ENCODE measurements at places on chromosomes 4 and X.

DNA sequence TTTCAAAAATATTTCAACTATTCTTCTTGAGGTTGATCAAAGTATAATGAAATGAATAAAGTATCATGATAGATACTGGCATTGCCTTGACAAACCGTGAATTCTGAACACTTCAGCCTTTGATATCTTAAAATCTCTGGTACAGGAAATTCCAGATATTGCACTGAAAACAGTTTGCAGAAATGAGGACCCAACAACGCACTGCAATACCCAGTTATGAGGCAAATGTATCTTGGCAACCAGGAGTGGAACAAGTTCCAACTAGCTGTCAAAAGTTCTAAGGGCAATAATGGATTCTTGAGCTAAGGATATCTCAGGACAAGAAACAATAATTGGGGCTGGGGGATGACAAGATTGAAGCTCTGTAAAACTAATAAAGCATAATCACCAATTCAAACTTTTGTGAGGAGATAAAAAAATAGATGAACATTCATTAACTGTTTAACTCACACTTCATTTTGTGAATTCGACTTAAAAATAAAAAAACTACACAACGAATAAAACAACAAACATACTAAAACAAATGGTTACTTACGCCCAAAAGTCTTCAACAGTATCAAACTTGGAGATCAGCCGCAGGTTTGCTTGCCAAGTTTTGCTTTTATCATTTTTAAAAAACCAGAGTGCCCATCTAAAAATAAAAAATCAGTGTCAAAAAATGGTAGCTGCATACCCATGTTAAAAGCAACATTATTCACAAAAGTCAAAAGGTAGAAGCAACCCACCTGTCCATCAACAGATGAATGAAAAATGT lies 38.1 kb downstream of the EIF4E start:
- DNase-seq = no peak

DNA sequence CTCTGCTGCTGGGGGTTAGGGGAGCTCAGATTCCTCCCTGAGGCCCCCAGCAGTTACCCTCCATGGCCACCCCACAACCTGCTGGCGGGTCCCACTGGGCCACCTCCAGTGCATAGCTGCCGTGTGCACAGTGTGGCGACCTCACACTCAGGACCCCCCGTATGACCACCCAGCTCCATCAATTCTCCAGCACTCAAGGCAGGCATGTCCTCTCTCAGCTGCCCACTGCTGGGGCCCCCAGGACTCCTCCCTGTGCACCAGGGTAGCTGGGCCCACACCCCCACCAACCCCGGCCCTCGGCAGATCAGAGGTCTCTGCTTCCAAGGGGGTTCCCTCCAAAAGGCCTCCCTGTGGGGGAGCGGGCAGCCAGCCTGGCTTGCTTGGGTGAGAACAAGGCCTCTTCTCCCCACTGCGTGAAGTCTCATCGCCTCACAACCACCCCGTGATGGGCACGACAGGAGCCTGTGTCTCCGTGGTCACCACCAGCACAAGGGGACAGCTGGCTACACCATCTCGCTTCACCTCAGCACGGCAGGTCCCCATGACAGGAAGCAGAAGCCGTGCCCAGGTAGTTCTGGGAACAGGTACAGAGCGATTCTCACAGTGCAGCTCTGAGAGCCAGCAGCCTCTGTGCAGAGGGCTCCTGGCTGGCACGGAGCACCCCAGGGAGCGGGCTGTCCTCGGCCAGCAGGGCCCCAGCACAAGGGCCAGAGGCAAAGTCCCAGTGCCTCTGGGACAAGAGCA lies 4.6 kb upstream of the HAUS3 start:
- DNase-seq = no peak

GRCh38 chr4:100982345-100982744 lies 365.0 kb downstream of the PPP3CA start:
- no peak for DNase-seq

DNA sequence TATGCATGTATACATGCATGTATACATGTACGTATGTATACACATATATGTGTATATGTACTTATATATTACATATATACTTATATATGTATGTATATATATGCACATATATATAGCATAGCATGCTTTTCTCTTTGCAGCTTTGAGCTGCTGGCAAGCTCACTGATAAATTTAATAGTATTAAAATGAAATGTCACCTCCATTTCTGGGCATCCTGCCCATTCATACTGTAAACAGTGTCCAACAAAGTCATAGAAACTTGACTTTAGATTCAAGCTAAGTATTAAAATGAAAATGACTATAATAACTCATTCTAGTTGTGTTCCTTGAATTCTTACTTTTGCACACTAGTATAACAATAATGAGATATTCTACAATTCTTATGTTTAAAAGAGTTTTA lies 163.7 kb downstream of the CFAP47 start:
- no peak for DNase-seq

- DNase-seq = no peak
Observed at GRCh38 chr4:86032476-86033022, 327.3 kb downstream of the MAPK10 start.

- DNase-seq = no peak
Observed at GRCh38 chr4:58658701-58659100, 1548.5 kb upstream of the IGFBP7 start.

DNA sequence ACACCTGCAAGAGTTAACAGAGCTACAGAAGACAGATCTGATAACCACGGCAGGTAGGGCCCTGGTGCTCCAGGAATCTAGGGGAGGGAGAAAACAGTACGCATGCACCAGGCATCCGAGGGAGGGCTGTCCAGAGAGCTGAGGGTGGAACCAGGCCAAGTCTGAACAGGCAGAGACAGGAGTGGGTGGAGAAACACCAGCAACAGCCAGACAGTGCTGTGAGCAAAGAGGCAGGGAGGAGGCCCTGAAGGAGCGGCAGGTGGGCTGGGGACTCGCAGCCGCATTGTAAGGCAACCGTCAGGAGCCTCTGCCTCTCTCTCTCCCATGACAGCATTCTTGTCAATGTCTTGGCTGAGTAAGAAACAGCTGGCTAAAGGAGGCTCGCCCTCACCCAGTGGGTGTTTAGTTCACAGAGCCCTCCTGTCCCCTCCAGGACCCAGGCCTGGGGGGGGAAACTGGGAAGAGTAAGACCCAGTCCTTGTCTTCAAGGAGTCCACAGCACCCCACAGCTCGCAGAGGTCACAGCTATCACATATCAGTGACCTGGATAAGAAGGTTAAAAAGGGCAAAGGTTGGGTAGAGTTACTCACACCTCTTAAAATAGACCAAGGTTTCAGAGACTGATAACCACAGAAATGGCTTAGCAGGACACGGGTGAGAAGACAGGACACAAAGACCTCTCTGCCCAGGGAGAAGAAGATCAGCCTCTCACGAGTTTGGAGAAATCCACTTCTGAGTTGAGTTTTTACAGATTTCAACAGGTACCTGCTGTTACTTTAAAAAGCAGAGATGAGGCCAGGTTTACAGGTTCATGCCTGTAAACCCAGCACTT lies 10.5 kb downstream of the ACSL1 start:
- DNase-seq = peak; percentile 54

DNA sequence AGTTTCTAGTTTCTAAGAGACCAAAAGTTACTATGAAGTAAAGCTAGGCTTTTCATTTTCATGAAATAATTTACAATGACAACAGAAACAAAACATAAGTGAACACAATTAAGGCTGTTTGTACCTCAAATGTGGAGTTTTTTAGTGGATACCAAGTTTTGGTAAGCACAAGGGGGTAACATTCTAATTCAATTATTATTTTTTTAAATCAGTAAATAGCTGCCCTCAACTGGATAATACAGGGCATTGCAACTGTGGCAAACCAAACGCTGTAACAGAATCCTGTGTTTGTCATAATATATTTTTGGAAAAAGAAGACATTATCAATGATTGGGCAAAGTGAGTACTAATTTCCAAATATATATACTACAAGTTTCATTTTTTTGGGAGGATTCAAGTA lies 150.3 kb downstream of the FBXW7 start:
- no peak for DNase-seq

GRCh38 chr4:119321921-119322687 lies at the start of gene FABP2:
Gene FABP2, minus strand, starts transcription at chr4:119322138. Its CDS starts 36 bp downstream, at chr4:119322102.
- no peak for DNase-seq

GRCh38 chr4:3329887-3330286 lies 37.1 kb downstream of the RGS12 start:
- no peak for DNase-seq

DNA sequence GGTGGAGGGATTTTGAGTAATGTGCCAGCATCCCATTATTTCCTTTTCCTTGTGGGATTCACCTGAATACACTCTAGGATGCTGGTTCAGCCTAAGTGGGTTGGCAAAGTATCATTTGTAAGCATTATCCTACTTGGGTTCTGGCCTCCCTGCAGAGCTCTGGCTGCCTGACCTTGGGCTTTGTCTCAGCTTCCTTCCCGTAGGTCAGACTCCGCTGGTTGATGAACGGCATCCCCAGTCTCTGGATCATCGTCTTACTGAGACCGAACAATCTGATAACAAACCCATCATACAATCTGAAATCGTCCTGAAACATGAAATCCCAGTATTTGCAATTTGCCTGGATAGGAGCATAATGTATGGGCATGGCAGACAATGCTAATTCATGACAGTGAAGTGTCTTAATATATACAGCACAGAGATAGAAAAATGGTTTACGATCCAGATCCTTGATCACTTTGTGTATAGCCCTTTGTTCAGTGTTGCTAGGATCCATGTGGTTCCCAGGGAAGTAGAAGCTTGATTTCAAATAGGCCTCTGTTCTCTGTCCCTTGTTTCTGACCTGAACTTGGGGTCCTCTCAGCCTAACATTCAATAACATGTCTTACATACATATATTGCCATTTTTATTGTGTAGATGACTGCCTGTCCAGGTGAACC lies 5.5 kb downstream of the MID2 start:
- no peak for DNase-seq

GRCh38 chr4:126071346-126072333 lies 756.9 kb downstream of the FAT4 start:
- DNase-seq = no peak

DNA sequence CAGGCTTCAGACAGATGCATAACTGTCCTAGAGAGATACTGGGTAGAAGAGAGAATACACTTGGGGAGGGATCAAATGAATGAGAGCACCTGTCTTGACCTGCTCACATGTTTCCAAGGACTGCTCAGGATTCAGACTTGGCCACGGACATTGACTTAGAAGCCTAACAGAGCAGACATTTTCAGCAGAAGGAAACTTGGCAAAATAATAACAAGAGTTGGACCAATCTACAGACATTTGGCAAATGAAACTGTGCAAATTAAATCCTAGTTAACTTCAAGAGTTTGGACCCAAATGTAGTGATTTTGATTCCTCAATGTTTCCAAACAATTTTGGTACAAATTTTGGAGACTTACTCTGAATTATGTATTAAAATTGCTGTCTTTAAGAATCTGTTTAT lies 223.9 kb downstream of the CAMK2D start:
- DNase-seq = no peak

- peak; percentile 4 for DNase-seq
Observed at GRCh38 chrX:103488332-103488731, 31.0 kb downstream of the RAB40A start.

- no peak for DNase-seq
Observed at GRCh38 chr4:127829014-127829413, 46.9 kb downstream of the HSPA4L start.

DNA sequence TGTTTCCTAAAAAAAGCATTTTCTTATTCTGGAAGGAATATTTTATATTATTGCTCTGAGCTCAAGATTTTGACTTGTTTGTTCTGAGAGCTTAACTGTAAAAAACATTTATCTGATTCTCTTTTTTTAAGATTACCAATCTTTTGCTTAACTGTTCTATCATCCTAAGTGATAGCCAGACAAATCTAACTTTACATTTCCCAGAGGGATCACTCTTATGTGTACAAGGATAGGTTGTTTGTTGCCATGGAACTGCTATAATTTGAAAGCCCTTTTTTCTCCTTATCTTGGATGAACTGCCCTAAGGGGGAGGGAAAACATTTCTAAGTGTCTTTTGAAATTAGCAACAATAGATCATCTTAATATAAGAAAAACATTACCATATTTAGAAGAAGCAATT lies 494.7 kb downstream of the TRAM1L1 start:
- no peak for DNase-seq

GRCh38 chr4:172356016-172356415 lies 542.8 kb downstream of the GALNTL6 start:
- no peak for DNase-seq

GRCh38 chrX:12237131-12237530 lies 98.9 kb downstream of the FRMPD4 start:
- no peak for DNase-seq

DNA sequence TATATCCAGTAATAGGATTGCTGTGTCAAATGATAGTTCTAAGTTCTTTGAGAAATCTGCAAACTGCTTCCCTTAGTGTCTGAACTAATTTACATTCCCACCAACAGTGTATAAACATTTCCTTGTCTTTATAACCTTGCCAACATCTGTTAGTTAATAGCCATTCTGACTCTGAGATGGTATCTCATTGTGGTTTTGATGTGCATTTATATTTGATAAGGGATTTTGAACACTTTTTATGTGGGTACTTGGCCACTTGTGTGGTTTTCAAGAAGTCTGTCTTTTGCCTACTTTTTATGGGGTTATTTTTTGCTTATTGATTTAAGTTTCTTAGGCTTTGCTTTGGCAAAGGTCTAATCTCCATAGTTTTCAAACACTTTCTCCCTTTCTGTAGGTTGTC lies 189.9 kb upstream of the CXCL13 start:
- no peak for DNase-seq

DNA sequence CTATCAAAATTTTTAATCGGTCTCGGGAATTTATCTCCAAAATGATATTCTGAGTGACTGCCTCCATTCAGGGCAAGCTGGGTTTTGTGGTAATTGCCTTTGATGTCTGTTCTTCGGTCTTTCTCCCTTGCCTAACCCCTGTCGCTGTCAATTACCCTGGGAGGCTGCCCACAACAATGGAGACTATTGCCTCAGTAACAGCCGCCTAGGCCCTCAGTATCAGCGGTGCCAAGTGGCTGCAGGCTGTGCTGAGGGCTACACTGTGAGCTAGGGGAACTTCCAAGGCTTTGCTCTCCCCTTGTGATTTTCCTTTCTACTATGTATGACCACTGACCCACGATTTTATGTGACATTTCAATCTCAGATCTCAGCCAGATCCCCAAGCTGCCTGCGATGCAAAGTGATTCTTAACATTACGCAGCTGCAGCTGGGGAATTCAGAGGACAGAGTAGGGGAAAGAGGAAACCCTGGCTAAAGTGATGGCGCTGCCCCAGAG lies 36.3 kb upstream of the REST start:
- peak; percentile 26 for DNase-seq

DNA sequence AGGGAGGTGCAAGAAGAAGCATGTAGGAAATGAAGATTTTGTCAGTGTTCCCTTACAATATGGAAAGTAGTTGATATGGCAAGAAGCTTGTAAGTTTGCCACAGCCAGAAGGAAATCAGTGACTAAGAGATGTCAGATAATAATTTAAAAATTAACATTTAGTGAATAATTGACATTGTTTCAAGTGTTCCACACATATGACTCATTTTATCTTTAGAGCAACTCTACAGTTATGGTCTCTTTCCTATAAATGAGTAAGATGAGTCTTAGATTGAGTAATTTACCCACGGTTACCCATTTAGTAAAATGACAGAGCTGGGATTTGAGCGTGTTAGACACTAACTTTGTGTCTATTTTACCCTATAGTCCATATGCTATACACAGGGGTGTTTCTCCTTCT lies 300.3 kb upstream of the IRS4 start:
- no peak for DNase-seq

Measured in NCI-H524 (cell line).